ENCODE measurements at places on chromosomes 13 and 19.

DNA sequence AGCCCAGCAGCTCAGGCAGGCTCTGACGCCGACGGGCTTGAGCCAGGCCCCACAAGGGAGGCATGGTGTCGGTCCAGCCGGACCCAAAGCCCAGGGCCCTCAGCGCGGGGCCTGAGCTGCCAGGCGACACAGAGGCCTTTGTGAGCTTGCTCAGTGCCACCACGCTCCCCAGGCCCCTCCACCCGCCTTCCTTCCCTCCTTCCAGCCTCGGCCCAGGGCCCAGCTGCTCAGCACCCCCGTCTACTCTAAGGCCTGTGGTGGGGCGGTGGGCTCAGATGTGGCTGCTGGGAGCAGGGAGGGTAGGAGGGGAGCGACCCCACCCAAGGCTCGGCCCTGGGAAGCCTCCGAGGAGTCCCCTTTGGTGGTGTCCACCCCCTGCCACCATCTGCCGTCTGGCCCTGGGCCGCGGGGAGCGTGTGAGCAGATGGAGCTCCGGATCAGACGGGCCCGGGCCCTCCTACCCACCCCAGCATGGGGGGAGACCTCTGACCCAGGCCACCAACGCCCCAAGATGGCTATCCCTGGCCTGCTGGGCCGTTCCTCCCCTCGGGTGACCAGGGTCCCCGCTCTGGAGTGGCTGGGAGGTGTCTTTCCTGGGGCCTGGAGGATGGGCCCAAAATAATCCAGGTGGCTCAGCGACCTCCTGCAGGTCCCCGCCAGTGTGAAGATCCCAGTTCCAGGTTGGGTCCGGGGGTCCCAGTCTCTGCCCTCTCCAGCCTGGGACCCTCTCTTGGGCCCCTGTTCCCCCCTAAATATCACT, 7.8 kb downstream of the ZBTB7A start:
- no peak for DNase-seq

GRCh38 chr13:108158746-108159145, 56.6 kb downstream of the LIG4 start:
- no peak for DNase-seq

GRCh38 chr13:29384871-29385270, 210.6 kb downstream of the SLC7A1 start:
- DNase-seq, result no peak

- DNase-seq, result peak; percentile 49
Observed at GRCh38 chr19:34269968-34270621, 15.7 kb downstream of the GARRE1 start.

DNA sequence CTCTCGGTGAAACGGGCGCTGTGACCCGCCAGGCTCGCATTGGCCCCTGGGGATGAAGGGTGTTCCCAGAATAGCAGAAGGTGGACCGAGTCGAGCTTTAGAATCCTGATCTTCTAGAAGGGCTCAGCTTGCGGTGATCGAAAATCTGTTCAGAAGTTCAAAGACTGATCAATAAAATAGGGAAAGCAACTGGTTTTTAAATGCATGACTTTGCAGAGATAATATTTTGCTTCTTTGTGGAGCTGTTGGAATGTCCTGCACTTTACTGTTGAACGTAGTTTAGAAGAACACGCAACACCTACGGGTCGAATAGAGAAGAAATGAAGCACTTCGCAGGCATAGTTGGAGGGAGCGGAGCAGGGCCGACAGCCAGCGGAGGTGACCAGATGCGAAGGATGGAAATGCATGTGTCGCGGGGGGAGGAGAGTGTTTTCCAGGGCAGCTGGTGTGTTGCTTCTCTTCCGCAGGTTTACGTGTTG, 766 bp downstream of the CEBPG start:
- DNase-seq, result no peak
